Psoas muscle (tissue), 8 donors: ENCODE measurements at places on chromosomes 13 and 19.

DNA sequence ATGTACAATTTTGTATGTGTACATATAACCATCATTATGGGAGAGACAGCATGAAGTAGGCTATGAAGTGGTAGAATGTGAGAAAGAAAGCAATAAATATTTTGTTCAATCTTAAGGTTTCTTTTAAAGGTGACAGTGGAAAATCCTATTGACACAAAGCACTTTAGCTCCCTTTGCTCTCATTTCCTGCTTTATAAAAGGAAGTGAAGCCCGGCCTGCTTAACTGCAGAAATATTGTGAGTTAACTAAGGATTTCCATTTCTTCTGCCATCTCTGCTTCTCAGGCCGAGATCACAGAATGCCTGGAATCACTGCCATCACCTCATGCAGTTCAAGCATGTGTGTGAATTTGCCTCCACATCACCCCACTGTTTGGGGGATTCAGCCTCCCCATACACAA, 83.5 kb downstream of the FRY start:
- no peak for DNase-seq

- DNase-seq: no peak
These were observed 55.5 kb downstream of the CYSLTR2 start for GRCh38 chr13:48709213-48709612.

DNA sequence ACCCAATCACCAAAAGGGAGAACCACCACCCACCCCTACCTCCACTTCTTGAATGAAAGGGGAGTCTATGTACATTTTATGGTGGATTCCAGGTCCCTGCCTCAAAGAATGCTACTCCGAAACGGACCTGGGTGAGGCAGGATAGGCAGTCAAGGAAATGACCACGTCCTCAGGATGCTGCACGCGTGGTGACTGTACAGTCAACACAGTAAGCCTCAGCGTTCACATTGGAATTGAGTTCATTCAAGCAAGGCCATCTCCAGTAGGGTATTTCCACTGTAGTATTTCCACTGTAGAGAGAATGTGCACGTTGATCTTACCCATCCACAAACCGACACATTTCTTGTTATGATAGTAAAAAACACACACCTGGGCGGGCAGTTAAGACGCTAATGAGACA, 16.9 kb downstream of the ZSCAN5C start:
- DNase-seq: no peak

DNA sequence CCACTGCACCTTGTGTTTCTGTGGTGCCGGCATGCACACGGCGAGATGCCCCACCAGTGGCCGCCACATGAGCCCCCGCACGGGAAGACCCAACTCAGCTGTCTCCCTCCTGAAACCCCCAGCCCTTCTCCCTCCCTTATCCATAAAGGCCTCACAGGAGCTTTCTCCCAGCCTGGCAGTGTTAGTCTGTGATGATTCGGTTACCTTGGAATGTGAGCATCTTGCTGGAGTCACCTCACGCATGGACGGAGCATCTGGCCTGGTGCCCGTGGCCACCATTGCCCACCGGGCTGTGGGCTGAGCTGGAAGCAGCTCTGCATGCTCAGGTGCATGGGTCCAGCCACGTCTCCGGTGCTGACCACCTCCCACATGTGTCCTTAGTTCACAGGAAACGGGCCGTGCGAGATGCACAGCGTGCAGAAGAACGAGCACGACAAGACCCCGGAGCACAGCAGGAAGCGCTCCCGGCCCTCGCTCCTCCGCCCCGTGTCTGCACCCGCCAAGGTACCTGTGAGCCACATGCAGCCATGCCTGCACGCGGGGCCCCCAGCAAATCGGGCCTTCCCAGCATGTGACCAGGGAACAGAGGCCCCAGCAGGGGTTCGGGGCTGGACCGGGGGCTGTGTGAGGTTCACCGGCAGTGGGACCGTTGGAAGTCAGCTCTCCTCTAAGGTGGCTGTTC, 22.0 kb downstream of the SIN3B start:
- no peak for DNase-seq

GRCh38 chr13:49527123-49527522, 31.4 kb downstream of the PHF11 start:
- DNase-seq: no peak

- DNase-seq: no peak
These were observed 20.0 kb upstream of the CYSLTR2 start for GRCh38 chr13:48633700-48634099.

- no peak for DNase-seq
These were observed 19.0 kb downstream of the BIVM start for GRCh38 chr13:102817907-102818306.

DNA sequence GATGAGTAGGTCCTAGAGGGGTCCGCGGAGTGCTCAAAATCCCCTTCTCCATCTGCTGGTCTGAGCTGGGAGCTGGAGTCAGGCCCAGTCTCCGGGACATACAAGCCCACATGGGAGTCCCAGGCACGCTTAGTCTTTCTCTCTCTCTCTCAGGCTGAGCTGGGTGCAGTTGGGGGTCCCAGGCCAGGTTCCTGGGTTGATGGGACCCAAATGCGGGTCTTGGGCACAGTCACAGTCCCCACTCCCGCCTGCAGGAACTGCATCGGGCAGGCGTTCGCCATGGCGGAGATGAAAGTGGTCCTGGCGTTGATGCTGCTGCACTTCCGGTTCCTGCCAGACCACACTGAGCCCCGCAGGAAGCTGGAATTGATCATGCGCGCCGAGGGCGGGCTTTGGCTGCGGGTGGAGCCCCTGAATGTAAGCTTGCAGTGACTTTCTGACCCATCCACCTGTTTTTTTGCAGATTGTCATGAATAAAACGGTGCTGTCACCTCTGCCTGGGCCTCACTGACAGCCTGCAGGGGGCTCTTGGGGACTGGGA, 23.8 kb downstream of the CYP4F12 start:
- DNase-seq: no peak
